ENCODE measurements at places on chromosomes 1 and 21. TPM values are rescaled to one million over a fixed set of nuclear protein-coding genes. Genes with fewer than 3 reads are reported as not detected.

MTARC1 gene
- 4.2 TPM for polyA plus RNA-seq

SPATA21 gene
- polyA plus RNA-seq = 0.15 TPM

KRTAP12-2 gene
- not detected for polyA plus RNA-seq

IFT25 gene
- polyA plus RNA-seq = 92.4 TPM

VPS13D gene
- polyA plus RNA-seq = 24.5 TPM

FMO1 gene
- not detected for polyA plus RNA-seq

FHAD1 gene
- not detected for polyA plus RNA-seq

VAV3 gene
- polyA plus RNA-seq = 10.3 TPM

TINAGL1 gene
- polyA plus RNA-seq = 1.0 TPM

DNAI4 gene
- 4.5 TPM for polyA plus RNA-seq

S100A3 gene
- not detected for polyA plus RNA-seq

SMCP gene
- not detected for polyA plus RNA-seq

ALPL gene
- 3.4 TPM for polyA plus RNA-seq

MYBPH gene
- polyA plus RNA-seq = not detected

ADARB1 gene
- 8.9 TPM for polyA plus RNA-seq

CD2 gene
- polyA plus RNA-seq = not detected

GPA33 gene
- polyA plus RNA-seq = 0.28 TPM

CCDC28B gene
- 186 TPM for polyA plus RNA-seq

SMYD2 gene
- polyA plus RNA-seq = 36.9 TPM

HSD17B7 gene
- polyA plus RNA-seq = 56.6 TPM

LACTBL1 gene
- not detected for polyA plus RNA-seq

NR1I3 gene
- not detected for polyA plus RNA-seq

All from neural cell (in vitro differentiated cells).